ENCODE measurements at places on chromosomes 16 and 17. TPM values are rescaled to one million over a fixed set of nuclear protein-coding genes. Genes with fewer than 3 reads are reported as not detected.

DNA sequence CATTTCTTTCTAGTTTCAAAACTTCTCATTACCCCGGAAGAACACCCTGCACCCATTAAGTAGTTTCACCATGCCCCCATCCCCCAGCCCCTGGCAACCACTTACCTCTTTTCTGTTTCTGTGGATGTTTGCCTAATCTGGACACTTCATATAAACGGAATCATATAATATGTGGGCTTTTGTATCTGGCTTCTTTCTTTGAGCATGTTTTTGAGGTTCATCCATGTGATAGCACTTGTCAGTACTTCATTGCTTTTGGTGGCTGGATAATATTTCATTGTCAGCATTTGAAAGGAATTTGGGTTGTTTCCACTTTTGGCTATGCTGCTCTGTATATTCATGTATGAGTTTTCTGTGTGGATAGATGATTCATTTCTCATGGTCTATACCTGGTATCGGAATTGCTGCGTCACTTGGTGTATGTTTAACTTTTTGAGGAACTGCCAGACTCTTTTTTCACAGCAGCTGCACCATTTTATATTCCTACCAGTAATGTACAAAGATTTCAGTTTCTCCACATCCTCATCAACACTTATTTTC, 30.0 kb upstream of the SLC5A10 start:
- peak; percentile 28 for DNase-seq

- DNase-seq = no peak
Observed at GRCh38 chr16:822909-823297, 22.4 kb upstream of the GNG13 start.

DNA sequence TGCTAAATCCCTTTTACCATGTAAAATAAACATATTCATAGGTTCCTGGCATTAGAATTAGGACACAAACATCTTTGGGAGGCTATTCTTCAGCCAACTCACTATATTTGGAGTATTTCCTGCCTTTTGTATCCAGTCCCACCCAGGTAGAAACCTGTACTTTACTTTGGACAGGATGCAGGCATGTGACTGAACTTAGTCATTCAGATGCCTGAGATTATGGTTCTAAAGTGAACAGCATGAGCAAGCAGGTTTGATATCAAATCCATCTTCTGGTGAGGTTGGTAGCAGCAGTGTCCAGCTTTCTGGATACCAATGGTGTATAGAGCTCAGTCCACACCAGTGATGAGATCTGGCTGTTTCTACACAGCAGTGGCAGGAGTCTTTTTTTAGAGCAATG, 20.2 kb downstream of the CA10 start:
- no peak for DNase-seq

GRCh38 chr17:9928601-9929333, 23.7 kb upstream of the RCVRN start:
- DNase-seq = no peak

GRCh38 chr16:55849536-55849935, 16.6 kb upstream of the CES1 start:
- DNase-seq = no peak

DNA sequence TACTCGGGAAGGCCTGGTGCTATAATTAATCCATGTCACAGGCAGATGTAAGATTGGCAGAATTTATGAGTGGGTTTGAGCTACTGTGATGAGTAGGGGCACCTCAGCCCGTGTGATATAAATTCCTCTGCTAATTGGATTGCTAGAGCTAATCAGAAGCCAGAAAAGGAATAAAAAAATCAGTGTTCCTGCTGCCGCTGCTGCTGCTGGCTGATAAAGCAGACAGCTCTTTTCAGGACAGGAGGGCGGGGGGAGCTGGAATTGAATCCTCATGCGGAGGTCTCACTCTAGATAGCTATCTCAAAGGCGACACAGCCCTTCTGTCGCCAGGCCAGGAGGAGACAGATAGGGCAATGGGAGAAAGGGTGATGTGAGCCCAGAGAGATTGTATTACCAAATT, 182.7 kb upstream of the ZFHX3 start:
- no peak for DNase-seq

DNA sequence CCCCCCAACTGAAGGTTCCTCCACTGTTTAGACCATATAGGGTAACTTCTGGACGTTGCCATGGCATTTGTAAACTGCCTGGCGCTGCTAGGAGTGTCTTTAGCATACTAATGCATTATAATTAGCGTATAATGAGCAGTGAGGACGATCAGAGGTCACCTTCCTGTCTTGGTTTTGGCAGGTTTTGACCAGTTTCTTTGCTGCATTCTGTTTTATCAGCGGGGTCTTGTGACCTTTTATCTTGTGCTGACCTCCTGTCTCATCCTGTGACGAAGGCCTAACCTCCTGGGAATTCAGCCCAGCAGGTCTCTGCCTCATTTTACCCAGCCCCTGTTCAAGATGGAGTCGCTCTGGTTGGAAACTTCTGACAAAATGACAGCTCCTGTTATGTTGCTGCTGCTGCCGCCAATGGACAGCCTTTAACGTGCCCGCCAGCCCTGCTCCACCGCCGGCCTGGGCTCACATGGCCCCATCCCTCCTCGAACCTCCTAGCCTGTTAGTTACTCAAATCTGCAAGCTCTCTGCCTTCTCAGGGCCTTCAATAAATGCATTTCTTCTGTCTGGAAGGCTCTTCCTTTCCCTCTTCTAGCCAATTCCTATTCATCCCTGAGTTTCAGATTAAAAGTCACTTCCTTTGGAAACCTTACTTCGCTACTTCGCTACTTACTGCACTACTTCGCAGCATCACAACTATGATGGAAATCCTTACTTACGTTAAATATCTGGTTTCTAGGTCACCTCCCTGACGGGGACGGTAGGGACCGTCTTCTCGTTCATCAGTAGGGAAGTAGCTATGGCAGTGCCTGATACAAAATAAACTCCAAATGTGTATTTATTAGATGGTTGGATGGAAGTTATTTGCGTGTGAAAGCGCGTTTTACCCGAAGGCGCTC, 640 bp upstream of the NAGLU start:
- DNase-seq = no peak

GRCh38 chr16:62709794-62710193, 673.6 kb upstream of the CDH8 start:
- no peak for DNase-seq

- no peak for DNase-seq
Observed at GRCh38 chr16:12704492-12705111, 99.1 kb downstream of the CPPED1 start.

- DNase-seq = no peak
Observed at GRCh38 chr16:71327720-71328119, 30.8 kb upstream of the CALB2 start.

GRCh38 chr17:75557075-75557851, 30.3 kb upstream of the MYO15B start:
- DNase-seq = peak; percentile 81

DNA sequence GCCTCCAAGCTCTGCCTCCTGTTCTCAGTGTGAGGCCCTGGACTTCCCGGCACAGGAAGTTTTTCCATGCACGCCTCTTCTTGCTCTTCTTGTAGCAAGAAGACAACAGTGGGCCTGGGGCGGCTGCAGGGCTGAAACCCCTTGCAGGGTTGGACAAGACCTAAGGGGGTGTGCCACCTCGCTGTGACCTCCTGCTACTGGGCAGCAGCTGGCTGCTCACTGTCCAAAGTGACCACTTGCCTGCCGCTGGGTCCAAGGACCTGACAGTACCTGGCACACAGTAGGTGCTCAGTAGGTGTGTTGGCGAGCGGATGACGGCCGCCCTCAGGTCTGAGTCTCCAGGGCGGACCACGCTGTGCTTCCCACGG, 331.6 kb downstream of the C16orf95 start:
- no peak for DNase-seq

DNA sequence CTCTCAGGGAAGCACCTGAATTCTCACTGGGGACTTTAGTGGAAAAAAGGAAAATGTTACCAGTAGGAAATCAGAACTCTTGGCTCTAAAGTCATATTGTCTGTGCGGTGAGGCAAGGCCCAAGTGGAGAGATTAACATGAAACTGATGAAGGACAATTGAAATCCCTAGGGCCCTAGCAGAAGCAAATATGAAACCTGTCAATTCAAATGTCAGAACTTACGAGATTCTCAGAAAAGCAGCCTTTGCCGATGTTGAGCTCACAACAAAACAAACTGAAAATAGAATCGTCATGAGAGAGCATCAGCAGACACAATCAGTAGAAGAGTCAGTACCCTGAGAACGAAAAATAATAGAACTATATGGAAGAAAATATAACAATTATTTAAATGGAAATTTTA, 108.8 kb downstream of the ELAC2 start:
- DNase-seq = no peak

DNA sequence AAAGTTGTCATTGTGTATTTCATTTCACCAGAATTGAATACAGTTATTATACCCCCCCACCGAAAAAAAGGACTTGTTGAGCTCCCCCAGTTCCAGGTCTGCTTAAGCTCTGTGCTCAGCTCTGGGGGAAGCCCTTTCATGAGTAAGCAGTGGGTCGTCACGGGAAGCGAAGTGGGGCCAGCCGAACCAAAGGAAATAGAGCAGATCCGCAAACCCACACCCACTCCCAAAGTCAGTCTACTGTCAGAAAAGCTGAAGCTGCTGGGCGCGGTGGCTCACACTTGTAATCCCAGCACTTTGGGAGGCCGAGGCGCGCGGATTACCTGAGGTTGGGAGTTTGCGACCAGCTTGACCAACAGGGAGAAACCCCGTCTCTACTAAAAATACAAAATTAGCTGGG, 50.1 kb downstream of the PECAM1 start:
- DNase-seq = no peak

DNA sequence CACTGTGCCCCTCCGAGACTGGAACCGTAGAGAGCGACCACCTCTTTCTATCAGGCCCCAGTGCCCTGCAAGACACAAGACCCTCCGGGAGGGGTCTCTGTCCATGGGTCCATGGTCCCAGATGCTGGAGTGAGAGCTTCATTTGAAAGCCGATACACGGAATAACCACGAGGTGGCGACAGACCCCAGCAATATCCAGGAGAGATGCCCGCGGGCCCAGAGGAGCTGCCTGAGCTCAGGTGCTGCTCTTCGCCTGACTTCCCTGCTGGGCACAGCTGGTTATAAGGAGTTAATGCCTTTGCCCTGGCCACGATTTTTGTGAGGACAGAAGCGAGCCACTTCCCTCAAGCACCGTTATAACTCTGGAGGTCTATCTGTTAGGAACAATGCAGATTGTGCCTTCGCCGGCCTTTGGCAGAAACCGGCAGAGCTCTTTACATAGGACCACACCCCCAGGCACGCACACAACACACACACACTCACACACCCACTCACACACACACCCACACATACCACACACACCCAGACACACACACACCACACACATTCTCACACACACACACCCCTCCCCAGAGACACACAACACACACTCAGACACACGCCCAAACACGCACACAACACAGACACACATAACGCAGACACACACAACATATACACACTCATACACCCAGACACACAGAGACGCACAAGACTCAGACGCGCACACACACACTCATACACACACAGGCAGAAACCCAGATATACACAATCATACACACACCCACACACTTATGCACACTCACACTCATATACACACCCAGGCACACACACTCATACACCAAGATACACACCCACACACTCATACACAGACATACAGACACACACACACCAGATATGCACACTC, 436.4 kb downstream of the SOX9 start:
- peak; percentile 75 for DNase-seq

DNA sequence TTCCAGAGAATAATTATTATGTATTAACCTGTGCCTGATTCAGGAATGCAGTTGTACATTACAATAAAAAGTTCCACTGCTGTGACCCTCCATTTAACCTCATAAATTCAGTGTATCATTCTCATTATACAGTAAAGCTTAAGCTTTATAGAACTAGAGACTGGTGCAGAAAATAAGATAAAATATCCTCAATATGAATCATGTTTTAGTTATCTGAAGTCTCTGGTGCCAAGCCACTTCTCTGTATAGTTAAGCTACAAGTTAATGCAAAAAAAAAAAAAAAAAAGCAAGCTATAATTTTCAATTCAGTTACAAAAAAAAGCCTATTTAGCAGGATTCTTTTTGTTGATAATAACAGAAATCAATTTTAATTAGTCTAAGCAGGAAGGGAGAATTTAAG, 22.4 kb upstream of the SMIM36 start:
- DNase-seq = no peak

DNA sequence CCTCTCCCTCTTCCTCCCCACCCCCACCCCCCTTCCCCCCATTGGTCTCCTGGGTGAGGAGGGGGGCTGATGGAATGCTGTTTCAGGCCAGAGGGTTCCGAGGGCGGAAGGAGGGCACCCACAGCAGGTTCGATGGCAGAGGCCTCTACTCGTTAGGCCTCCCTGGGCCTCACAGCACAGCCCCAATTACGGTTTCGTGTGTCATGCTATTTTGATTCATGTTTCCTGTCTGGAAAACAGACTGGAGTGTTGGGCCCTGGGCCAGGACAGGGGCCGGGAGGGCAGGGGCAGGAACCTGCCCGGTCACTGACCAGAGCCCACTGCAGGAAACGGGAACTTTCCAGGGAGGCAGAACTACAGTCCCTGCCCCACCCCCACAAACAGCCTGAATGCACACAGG, 138.2 kb downstream of the C16orf95 start:
- no peak for DNase-seq

- DNase-seq = no peak
Observed at GRCh38 chr17:79261355-79262072, 186.9 kb downstream of the ENGASE start.

GRCh38 chr16:65315081-65315780, 193.4 kb upstream of the CDH11 start:
- DNase-seq = no peak

DNA sequence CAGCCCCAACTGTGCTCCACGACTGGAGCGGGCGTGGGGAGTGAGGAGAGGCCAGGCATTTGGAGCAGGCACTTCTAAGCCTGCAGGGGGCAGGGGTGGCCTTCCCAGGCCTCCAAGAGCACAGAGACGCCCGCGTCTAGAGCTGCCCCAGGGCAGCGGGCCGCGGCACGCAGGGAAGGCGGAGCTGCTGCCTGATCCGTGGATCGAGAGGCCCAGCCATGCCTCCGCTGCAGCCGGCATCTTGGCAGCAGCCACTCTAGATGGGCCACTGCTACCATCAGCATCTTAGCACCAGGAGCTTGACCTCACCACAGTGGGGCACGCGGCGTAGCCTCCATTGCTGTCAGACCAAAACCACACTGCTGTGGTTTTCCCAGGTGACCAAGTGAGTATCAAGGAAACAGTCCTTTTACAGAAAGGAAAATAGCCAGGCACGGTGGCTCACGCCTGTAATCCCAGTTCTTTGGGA, 20.4 kb upstream of the WDR45B start:
- DNase-seq = peak; percentile 79

- no peak for DNase-seq
Observed at GRCh38 chr17:38619451-38619795, 13.7 kb upstream of the SRCIN1 start.

- no peak for DNase-seq
Observed at GRCh38 chr16:2358811-2359210, 18.3 kb upstream of the ABCA3 start.

The CHST5 gene
- 52.0 TPM for total RNA-seq

The KRTAP16-1 gene
- not detected for total RNA-seq

The DECR2 gene
- 146 TPM for total RNA-seq

The OR1F1 gene
- total RNA-seq = not detected

The TBC1D3H gene
- not detected for total RNA-seq

The HOXB5 gene
- 35.4 TPM for total RNA-seq

The TEX2 gene
- total RNA-seq = 33.7 TPM

Measured in transverse colon (tissue), 4 donors.